ENCODE measurements at places on chromosomes 3 and 15.

DNA sequence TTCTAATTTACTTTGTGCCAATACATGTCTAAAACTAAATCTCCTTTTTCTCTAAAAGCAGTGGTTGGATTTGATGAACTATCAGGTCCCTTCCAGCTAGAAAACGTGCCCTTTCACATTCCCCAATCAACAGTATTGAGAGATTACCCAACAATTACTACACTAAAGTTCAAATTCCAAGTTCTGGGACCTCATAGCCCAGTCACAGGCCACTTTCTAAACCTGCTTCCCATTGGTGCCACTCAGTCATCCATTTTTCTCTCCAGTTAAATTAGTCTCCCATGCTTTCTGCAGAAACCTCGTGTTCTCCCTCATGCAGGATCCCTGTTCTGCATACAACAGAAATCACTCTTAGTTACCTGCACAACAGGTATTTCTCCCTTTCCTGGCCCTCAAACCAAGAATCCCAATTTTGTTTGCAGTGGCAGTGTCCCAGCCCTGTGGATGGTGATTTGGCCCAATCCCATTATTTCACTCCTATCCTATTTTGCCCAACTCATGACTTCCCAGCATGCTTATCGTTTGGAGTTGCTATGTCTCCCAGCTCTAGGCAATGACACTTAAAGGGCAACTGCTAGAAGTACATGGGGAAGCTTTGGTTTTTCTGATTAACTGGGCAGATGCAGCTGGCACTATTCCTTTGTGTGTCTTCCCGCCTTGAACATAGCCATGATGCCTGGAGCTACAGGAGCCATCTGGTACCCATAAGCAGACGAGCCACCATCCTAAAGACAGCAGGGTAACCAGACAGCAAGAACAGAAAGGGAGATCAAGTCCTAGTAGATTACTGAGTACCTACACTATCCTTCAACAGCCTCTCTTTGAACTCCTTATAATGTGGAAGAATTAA is 224.2 kb downstream of the MINAR1 start:
- no peak for DNase-seq

DNA sequence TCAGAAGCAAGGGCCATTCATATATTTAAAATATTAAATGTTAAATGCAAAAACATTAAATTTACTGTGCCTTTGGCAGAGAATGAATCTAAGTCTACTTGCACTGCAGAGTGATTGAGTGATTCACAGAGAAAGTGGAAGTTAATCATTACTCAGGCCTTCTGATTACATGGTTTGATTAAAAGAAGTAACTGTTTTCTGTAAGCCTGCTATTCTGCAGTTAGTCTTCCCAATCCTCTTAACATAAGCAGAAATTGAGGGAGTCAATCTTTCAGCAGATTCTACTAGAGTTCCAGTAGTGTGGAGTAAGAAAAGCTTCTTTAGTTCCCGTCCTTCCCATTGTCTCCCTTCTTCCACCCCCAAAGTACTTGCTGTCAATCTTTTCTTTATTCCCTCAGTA is 1.5 kb downstream of the NLGN1 start:
- DNase-seq, result no peak

DNA sequence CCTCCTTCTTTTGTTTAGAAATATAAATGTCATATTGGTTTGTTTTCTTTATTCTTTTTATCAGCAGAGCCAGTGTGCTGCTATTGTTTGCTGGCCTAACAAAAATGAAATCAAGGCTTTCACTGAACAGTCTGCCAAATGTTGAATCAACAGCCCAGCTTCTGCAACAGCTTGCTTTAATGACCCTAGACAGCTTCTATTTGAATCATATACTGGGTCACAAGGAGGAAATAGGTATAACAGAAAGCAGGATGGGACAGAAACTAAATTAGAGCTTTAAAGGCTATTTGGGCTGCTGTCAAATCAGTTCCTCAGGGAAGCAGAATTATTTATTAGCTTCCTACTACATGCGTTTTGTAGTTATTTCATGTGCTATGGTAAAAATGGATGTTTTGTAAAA is 12.1 kb upstream of the DNAJC13 start:
- no peak for DNase-seq

DNA sequence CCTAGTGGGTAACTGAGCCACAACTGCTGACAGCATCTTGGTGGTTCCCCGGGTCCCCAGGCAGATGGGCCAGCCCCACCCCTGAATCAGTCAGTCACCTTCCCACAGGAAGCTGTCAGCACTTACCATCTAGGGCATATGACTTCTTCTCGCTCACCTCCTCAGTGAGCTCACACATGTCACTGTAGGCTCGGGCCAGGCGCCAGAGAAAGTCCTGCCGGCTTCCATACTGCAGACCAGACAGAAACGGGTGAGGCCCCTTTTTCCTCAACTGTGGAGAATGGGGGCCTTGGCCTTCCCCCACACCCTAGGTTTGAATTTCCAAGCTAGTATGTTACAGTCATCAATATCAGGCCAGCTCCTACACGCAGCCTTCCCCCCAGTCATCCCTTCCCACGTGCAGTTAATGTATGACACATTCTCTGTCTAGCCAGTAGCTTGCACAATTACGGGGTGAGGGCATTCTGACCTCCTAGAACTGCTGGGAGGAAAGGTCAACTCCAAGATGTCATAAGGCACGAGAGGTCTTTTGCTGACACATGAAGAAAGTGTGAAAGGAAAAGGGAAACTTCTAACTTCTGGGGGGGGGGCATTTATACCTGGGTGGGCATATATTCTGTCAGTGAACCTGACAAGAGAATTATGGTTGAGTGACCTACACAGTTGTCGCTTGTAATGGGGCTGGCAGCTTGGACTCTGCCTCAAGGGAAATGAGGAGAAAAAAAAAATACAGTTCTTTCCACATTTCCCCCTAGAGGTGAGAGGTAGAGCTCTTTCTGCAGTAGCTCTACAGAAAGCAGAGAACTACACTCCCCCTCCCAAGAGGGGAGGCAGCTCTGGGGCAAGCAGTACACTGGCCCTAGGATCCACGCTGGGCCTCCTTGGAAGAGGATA is 10.9 kb downstream of the RMDN3 start:
- DNase-seq, result no peak

DNA sequence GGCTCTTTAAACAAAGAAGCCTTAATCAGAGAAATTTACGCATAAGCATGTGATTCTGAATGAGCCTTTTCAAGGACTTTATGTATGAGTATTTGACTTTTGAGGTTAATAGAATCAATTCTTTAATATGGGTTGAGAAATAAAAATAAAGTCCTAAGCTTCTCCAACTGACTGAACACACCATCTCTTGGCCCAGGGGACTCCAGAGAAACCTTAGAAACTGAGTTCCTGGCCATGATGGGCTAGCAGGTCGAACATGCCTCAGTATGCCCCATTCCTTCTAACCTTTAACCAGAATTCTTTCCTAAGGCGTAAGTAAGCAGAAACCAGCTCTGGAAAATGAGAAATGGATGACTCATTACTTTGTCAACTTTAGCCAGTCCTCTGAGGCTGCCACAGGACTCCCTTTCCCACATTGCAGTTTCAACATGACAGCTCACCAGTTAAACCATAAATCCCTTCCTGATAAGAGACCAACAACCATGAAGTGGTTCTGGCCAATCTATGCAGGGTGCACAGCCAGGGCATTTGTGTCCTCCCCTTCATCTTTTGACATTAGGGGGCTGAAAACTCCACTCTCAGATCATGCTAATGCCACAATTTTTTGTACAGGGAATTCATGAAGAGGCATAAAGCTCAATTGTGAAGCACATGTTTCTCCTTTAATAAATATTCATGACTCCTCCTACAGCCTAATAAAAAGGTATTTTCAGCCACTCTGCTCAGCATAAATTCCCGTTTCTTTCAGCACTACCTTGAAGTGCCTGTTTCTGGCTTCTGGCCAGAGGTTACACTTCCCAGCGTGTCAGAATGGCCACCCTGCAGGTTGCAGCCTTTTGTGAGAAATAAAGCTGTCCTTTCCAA is 33.3 kb downstream of the TM4SF18 start:
- DNase-seq, result peak; percentile 38

DNA sequence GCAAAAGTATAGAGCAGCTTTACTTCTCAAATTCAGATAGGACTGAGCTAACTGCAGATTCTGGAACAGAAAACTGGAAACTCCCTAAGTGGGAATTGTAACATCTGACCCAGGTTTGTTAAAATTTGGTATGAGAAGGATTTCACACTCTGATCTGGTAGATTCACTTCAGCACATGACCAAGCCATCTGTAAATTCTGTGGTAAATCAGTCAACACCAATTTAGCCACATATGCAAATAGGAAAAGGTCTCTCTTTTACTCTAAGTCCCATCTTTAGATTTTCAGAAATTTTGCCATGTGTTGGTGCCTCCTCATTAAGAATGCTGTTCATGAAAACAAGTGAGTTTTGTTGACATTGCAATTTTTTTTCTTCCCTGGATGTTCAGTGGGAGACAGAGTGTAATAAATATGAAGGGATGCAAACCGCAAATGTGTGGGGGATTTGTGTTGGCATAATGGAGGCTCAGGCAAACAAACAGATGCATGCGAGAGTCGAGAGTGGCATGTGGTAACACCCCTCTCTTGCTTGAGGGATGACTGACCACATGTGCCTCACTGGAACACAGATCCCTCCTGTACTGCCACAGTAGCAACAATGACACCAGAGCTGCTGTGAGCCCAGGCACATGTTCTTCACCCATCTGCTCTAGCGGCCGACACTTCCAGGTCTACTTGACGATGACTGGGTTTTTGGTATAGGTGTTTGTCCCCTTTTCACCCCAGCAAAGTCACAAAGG is 146.6 kb downstream of the FEZF2 start:
- DNase-seq, result no peak

GRCh38 chr3:51257870-51258269 is 127.2 kb upstream of the MANF start:
- no peak for DNase-seq

DNA sequence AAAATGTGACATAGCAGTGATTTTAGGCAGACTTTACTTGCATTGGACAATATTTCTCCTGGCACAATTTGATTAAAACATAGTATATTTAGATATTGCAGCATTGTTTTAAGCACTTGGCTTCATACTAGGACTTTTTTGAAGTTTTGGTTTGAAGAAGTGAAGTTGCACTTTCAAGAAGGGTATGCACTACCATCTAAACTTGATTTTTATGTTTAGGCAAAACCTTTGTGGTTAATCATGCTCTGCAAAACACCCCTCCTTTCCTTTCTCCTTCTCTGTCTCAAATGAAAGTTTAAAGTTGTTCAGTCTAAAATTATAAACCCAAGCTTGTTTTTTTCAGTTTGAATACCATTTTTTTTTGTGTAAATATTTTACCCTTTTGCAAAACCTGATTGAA is 173.8 kb downstream of the TCF12 start:
- DNase-seq, result no peak

DNA sequence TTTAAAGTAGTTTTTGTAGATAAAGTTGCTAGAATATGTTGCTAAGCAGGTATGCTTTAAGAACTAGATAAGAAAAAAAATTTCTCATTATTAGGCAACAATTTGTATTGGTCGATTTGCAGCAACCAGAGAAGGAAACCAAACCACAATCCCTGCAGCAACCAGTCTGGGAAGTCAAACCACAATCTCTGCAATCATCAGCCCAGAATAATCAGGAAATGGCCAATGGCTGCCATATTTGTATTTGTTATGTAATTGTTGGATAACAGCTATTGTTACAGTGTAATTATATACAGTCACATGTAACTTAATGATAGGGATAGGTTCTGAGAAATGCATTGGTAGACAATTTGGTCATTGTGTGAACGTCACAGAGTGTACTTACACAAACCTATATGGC is 23.6 kb downstream of the STXBP5L start:
- DNase-seq, result no peak

- DNase-seq, result no peak
These were observed 30.1 kb downstream of the FOXL2 start for GRCh38 chr3:138916824-138917223.

DNA sequence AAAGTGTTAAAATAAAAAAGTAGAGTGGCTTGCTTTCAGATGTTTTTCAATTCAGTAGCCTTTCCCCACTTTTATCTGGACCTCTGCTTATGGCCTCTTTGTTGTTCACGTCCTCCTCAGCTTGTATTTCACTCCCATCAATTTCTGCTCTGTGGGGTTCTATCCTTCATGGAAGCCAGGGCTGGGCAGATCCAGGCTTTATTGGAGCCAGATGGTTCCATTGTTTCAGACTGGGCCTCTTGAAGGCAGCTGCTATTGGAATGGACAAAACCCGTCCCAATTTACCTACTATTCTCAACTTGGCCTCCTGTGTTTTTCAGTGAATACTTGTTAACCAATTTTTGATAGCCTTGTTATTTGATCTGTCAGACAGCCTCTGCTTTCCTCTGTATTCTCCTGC is 10.9 kb upstream of the AADACL2 start:
- DNase-seq, result no peak

DNA sequence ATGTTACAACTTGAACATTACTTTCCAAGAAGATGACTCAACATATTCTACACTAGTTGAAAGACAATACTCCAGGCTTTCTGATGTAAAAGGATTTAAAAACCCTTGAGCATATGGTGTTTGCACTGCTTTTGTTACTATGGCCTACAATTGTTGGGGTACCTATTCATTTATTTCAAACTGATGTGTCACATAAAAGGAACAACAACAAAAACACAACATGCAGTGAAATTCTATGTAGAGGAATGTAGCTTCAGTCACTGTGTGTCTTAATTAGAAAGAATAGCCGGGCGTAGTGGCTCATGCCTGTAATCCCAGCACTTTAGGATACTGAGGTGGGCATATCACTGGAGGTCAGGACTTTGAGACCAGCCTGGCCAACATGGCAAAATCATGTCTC is 1.6 kb downstream of the SPATA16 start:
- no peak for DNase-seq

GRCh38 chr3:72395776-72396311 is 452.4 kb downstream of the SHQ1 start:
- no peak for DNase-seq

DNA sequence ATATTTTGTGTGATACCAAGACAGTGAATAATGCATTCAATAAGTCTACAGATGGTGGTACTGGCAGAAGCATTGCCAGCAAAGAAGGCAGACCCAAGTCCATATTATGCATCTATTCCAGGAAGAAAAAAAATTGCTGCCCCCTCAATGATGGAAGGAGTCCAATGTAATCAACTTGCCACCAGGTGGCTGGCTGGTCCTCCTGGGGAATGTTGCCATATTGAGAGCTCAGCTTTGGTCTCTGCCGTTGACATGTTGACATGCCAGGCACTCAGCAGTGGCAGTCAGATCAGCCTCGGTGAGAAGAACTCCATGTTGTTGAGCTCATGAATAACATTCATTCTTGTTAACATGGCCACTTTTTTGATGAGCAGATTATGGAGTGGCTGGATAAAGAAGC is 298.5 kb downstream of the IGSF11 start:
- DNase-seq, result no peak

Data from T1000 (cell line).